ENCODE measurements at places on chromosomes 12 and 14.

- no peak overlapping the region for H3K27ac ChIP-seq
- no peak overlapping the region for H3K4me3 ChIP-seq
- no peaks in the 10 kb centered on the region for H3K27me3 ChIP-seq
- no peaks in the 10 kb centered on the region for H3K4me1 ChIP-seq
Observed at GRCh38 chr14:20490563-20490962, 14.8 kb upstream of the RNASE10 start.

DNA sequence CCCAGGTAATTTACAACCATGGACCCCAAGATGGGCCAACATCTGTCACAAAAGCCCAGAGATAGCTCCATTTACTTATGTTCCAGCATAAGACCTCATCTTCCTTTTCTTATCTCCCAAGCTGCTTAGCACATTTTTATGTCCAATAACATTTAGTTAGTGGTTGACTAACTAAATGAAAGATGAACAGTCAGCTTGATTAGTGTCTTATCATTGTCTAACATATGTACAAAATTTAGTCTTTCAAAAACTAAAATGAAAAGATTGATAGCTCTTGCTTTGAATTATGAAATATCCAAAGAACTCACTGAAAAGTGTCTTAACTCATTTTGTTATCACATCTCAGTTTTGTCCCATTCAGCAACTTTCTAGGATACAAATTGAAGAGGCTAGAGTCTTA lies 163.1 kb upstream of the EGLN3 start:
- no peak overlapping the region for H3K4me3 ChIP-seq
- DNase-seq: no peak
- no peaks in the 10 kb centered on the region for H3K27me3 ChIP-seq
- no peaks in the 10 kb centered on the region for H3K4me1 ChIP-seq
- no peak overlapping the region for H3K27ac ChIP-seq

- H3K4me3 ChIP-seq: no peak overlapping the region
- no peaks in the 10 kb centered on the region for H3K4me1 ChIP-seq
- H3K36me3 ChIP-seq: no peaks in the 10 kb centered on the region
- no peak for DNase-seq
Observed at GRCh38 chr12:7479771-7480170, 23.8 kb downstream of the CD163 start.

DNA sequence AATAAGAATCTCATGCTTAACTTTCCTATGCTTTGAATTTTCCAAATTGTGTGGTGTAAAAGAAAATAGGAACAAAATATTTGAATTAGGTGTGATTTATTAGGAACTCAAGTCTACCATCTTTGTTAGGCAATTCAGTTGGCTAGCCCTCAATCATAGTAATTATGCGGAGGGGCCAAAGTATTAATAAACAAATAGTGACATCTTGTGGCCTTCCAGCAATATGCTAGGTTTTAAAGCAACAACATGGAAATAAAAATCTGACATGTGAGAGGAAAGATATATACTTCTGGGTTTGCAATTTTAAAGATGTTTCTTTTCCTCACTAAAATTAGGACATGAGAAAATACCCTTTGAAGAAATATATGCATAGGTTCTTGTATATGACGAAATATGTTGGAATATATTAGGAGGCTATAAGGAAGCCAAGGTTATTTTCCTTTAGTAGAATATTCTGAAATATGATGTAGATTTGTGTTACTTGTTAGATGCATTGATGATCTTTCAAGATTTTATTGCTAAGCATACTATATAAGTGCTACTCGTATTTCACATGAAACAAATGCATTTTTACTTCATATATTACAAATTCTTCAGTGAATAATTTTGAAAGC lies 200.4 kb downstream of the PTPRO start:
- H3K27me3 ChIP-seq: no peaks in the 10 kb centered on the region
- no peak for DNase-seq
- H3K4me1 ChIP-seq: no peaks in the 10 kb centered on the region
- H3K4me3 ChIP-seq: no peak overlapping the region
- H3K36me3 ChIP-seq: no peaks in the 10 kb centered on the region

DNA sequence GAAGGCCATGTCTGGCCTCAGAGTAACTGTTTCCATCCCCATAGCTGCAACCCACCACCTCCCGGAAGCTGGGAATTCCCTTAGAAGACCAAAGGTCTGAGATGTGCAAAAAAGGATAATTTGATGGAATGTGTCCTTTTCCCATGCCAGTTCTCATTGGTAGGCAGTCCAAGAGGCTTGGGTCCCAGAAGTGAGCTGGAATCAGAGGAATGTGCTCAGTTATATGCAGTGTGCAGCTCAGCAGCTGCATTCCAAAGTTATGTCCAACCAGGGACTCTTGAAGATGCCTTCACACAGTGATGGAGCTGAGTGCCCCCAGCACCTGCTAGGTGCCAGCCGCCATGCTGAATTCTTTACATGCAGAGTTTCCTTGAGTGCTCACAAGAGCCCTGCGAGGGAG lies 583.9 kb upstream of the TBX3 start:
- no peaks in the 10 kb centered on the region for H3K27me3 ChIP-seq
- H3K36me3 ChIP-seq: no peaks in the 10 kb centered on the region
- DNase-seq: no peak
- H3K4me1 ChIP-seq: no peaks in the 10 kb centered on the region

- no peaks in the 10 kb centered on the region for H3K36me3 ChIP-seq
- no peak for DNase-seq
- no peak overlapping the region for H3K4me3 ChIP-seq
- H3K27me3 ChIP-seq: no peaks in the 10 kb centered on the region
- H3K27ac ChIP-seq: no peak overlapping the region
Observed at GRCh38 chr14:64841121-64841651, 38.5 kb downstream of the SPTB start.

- no peak overlapping the region for H3K4me3 ChIP-seq
- no peaks in the 10 kb centered on the region for H3K4me1 ChIP-seq
- H3K27ac ChIP-seq: no peak overlapping the region
Observed at GRCh38 chr14:101033446-101034165, 130.1 kb upstream of the RTL1 start.

DNA sequence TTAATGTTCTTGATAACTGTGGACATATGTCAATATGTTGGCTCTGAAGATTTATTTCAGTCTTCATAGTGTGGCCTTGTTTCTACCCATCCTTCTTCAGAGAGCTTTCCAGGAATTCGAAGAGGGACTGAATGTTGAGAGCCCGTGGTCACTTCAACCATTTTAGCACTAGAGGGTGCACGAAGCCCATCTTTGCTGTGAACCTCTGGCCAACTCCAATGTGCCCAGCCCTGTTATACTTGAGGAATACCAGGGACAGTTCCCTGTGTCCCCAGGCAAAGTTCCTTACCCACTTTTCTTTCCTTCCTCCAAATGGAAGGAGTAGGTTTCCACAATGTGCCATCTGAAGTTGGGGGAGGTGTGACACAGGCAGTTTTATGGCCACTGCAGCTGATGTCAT lies 603.5 kb downstream of the RPL10L start:
- H3K4me3 ChIP-seq: no peak overlapping the region
- no peak overlapping the region for H3K27ac ChIP-seq

DNA sequence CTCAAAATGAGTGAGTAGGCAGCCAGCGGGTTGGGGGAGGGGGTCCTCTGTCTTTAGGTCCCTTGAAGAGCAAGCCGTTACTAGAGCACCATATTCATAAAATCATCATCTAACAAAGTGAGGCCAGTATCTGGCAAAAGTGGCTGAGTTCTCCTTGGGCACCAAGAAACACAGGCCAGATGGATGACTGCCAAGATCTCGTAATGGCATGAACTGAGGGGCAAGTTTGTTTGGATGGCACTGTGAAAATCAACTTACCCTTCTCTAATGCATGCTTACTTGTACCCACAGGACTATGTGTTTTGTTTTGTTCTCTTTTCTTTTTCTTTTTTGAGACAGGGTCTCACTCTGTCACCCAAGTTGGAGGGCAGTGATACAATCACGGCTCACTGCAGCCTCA lies 41.6 kb downstream of the GNPTAB start:
- no peak for DNase-seq
- no peaks in the 10 kb centered on the region for H3K4me1 ChIP-seq

GRCh38 chr14:53517270-53517960 lies 364.3 kb upstream of the DDHD1 start:
- no peaks in the 10 kb centered on the region for H3K36me3 ChIP-seq
- DNase-seq: no peak

DNA sequence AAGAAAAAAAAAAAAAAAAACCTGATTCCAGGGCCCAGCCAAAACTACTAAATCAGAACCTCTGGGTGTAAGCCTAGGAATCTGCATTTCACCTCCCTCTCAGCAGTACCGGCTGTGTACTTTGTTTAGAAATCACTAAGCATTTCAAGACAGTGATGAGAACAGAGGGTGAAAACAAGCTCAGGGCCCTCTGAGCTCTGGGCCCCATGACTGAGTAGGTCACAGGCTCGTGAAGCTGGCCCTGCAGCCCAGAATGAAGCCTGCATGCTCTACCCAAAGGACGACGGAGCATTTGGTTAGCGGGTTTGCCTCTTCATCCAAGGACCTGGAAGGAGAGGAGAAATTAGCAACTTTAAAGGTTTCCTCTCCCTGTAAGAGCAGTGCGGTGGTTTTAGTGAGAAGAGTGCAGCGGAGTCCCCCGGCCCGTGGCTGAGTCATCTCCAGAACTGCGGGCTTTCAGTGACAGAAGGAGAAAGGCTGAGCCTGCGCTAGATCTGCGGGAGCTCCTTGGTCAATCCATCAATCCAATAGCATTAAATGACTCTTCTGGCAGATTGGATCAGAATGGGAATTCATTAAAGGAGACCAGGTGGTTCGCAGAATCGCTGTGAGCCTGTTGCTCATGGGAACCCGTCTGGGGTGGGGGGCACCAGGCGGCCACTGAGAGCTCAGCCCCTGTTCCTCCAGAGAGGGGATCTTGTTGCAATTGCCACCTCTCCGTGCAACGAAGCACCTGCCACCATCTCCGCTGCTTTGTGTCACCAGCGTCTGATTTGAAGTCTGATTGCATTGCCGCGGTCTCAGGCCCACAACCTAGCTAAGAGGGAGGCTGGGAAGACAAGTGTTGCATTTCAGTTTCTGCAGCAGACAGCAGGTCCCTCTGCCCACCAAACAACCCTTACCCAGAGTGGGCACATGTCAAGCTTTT lies 7.3 kb downstream of the IL31 start:
- no peaks in the 10 kb centered on the region for H3K27me3 ChIP-seq
- H3K36me3 ChIP-seq: no peaks in the 10 kb centered on the region
- no peak overlapping the region for H3K4me3 ChIP-seq
- H3K4me1 ChIP-seq: no peaks in the 10 kb centered on the region
- no peak overlapping the region for H3K27ac ChIP-seq

DNA sequence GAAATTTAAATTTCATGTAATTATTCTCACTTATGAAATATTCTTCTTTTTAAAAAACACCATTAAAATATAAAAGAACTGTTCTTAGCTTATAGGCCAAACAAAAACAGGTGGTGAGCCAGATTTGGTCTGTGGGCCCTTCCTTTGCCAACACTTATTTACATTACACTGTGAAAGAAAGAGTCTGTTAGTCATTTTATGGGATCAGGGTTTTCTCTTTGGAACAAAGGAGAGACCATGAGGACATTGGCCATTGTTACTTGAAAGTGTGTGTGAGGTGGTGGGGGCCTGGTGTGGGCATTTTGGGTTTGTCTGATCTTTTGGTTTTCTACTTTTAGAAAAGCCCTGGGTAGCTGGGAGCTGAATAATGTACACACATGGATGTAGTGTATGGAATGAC lies 62.7 kb downstream of the TTC6 start:
- no peaks in the 10 kb centered on the region for H3K4me1 ChIP-seq
- H3K4me3 ChIP-seq: no peak overlapping the region
- no peak for DNase-seq
- H3K27ac ChIP-seq: no peak overlapping the region

GRCh38 chr14:82642425-82642824 lies 1108.8 kb upstream of the SEL1L start:
- no peaks in the 10 kb centered on the region for H3K27me3 ChIP-seq
- no peak overlapping the region for H3K4me3 ChIP-seq
- no peaks in the 10 kb centered on the region for H3K36me3 ChIP-seq
- no peak overlapping the region for H3K27ac ChIP-seq
- H3K4me1 ChIP-seq: no peaks in the 10 kb centered on the region

DNA sequence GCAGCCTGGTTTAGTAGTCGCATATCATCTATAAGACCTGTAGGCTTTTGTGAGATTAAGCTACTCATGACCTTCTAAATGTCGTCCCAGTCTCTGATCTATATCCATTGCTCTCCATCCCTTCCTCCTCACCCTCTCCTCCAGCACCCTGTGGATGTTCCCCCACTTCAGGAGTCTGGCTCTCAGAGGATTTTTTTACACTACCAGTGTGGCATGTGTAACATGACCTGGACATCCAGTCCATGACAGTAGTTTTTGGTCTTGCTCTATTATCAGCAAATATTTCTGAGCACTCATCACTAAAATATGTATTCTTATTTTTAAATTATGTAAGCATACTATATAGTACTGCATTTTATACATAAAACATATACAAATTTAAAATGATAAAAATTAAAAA lies 142.1 kb downstream of the DYRK2 start:
- H3K36me3 ChIP-seq: no peaks in the 10 kb centered on the region
- no peak for DNase-seq
- no peak overlapping the region for H3K27ac ChIP-seq
- no peaks in the 10 kb centered on the region for H3K4me1 ChIP-seq

DNA sequence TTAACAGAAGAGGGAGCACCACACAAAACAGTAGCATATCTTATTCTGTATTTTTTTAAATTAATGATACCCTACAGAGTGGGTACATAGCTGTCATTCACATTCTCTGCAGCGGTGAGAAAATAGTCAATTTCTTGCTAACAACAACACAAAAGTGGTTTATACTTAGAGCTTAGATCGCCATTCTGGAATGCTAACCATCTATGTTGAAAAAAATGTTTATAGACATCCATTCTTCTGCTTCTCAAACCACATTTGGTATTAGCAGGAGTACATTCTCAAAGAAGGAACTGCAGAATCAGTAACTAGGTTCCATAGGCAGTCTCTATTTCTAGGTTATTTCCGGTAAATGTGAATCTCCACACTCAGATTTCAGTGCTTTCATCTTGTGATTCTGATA lies 185.9 kb downstream of the PPFIA2 start:
- H3K4me3 ChIP-seq: no peak overlapping the region
- DNase-seq: no peak
- no peaks in the 10 kb centered on the region for H3K27me3 ChIP-seq

DNA sequence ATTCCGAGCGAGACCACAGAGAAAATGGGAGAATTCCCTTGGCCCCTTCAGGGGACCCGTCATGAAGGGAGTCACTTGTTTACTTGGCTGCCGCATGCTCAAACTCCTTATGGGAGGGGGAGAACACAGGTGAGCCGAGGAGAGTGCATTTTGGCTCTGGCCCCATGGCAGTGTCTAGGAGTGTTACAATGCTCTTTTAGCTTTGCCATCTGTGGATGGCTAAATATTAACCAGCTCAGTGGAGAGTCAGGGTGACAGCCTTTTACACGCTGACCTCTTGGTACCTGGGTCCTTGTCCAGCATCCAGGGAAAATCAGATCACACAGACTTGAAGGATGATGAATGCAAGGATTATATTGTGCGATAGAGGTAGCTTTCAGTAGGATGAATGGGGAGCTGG lies 146.4 kb upstream of the ATXN7L3B start:
- no peak for DNase-seq
- no peaks in the 10 kb centered on the region for H3K36me3 ChIP-seq

GRCh38 chr14:97185186-97185585 lies 388.0 kb downstream of the VRK1 start:
- H3K4me3 ChIP-seq: no peak overlapping the region
- H3K27ac ChIP-seq: no peak overlapping the region
- no peaks in the 10 kb centered on the region for H3K27me3 ChIP-seq
- H3K4me1 ChIP-seq: no peaks in the 10 kb centered on the region
- no peak for DNase-seq

GRCh38 chr12:30384976-30385375 lies 310.7 kb downstream of the IPO8 start:
- no peaks in the 10 kb centered on the region for H3K27me3 ChIP-seq
- no peaks in the 10 kb centered on the region for H3K36me3 ChIP-seq
- DNase-seq: no peak

All from ascending aorta (tissue), 2 donors.